ENCODE measurements at places on chromosomes 11 and 22.

- DNase-seq, result no peak
Observed at GRCh38 chr11:110305169-110306018, 9.0 kb upstream of the RDX start.

- DNase-seq, result no peak
Observed at GRCh38 chr11:104946907-104947306, 21.5 kb downstream of the CASP4 start.

GRCh38 chr22:17990942-17991341, 33.4 kb downstream of the MICAL3 start:
- DNase-seq, result no peak

DNA sequence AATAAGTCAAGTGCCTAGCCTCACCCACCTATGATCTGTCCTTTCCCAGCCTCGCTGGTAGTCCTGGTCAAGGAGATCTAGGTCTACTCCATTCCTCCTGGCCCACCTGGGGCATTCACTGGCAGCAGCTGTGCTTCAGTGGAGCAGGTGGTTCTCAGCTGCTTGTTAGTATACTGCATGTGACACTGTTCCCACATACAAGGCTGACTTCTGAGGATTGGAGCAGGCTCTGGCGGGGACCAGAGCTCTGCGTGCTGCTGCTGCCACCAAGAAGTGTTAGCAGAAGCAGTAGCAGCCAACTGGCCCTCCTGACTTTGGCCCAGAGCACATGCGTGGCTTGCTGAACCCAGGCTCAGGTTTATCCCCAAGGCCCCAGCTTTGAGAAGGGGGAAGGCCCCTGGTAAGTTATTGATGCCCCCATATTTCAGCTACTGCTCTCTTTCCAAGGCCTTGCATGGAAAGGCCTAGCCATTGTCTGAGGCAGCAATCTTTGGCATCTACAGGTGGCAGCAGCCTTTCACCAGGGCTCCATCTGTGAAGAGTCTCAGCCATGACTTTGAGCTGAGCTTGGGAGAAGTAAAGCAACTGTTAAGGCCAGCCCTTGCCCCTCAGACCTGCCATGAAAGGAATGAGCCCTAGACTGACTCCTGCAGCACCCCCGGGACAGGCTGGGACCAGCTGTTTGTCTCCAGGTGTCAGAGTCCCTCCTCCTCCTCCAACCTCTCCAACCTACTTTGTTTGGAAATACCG, 26.5 kb downstream of the ARHGAP1 start:
- DNase-seq, result no peak
